ENCODE measurements at places on chromosomes 12 and 14. TPM values are rescaled to one million over a fixed set of nuclear protein-coding genes. Genes with fewer than 3 reads are reported as not detected.

DNA sequence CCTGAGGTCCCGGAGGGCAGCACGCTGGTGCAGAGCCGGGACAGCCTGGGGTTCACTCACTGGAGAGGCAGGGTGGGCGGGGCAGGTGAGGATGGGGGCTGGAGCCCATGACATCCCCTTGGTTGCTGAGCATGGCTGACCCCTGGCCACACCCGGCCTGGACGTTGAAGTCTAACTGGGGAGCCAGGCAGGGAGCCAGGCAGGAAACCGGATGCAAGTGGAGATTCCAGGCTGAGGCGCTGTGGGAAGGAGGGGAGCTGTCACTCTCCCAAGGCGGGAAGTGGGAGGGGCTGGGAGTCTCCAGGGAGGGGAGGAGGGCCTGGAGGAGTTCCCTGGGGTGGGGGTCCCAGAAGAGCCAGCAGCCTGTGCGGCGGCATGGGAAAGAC, 7.7 kb upstream of the INF2 start:
- no peaks in the 10 kb centered on the region for H3K27me3 ChIP-seq
- peak overlapping the region; percentile 97 for H3K27ac ChIP-seq
- peak; percentile 74 for DNase-seq
- H3K4me1 ChIP-seq, result peaks cover 61% of the 10 kb centered on the region
- H3K4me3 ChIP-seq, result no peak overlapping the region

DPY19L2 gene
- total RNA-seq, result 7.3 TPM

KCNK13 gene
- total RNA-seq, result not detected

- peak overlapping the region; percentile 34 for H3K4me3 ChIP-seq
- no peak for DNase-seq
- no peaks in the 10 kb centered on the region for H3K4me1 ChIP-seq
- no peaks in the 10 kb centered on the region for H3K36me3 ChIP-seq
These were observed 397.6 kb downstream of the BCAT1 start for GRCh38 chr12:24551163-24551786.

- no peaks in the 10 kb centered on the region for H3K36me3 ChIP-seq
- H3K4me3 ChIP-seq, result no peak overlapping the region
- no peak overlapping the region for H3K27ac ChIP-seq
These were observed 17.0 kb downstream of the SIX1 start for GRCh38 chr14:60632257-60632656.

DNA sequence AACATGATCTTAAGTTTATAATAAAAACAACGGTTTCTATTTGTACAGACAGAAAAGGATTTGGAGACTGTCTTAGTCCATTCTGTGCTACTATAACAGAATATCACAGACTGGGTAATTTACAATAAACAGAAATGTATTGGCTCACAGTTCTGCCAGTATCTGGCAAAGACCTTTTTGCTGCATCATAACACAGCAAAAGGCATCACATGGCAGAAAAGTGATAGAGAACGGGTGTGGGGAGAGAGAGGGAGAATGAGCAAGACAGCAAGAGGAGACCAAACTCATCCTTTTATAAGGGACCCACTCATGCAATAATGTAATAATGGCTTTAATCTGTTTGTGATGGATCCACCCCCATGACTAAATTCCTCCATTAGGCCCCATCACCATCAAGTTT, 17.0 kb upstream of the NUDT4 start:
- H3K27ac ChIP-seq, result no peak overlapping the region
- no peaks in the 10 kb centered on the region for H3K36me3 ChIP-seq
- no peaks in the 10 kb centered on the region for H3K4me1 ChIP-seq
- DNase-seq, result no peak

DNA sequence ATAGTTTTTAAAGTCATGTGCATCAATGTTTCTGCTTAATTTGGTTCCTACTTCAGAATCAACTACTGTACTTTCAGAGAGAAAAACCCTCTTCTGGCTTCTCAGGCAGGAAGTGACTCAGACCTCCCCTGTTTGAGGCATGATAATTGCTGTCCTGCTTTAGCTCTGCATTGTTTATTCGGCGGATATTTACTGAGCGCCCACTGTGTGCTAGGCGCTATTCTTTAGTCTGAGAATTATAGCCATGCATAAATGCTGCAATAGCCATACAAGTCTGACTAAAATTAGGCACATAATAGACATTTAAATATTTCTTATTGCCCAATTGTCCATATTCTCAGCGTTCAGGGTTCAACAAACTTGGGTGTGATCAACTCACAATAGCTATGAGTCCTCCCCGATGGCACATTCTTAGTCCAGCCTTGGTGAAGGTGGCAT, 6.1 kb upstream of the AMIGO2 start:
- H3K36me3 ChIP-seq, result no peaks in the 10 kb centered on the region
- peak; percentile 81 for DNase-seq
- H3K27ac ChIP-seq, result peak overlapping the region; percentile 84
- H3K4me1 ChIP-seq, result peaks cover 81% of the 10 kb centered on the region
